Stimulated activated CD4-positive, alpha-beta T cell treated with anti-CD3 and anti-CD28 coated beads, Interleukin-4, amount 100 ng/mL, for 1 hour (primary cell): ENCODE measurements at places on chromosomes 3 and 15.
A peak's percentile ranks its signal among the peaks of the same experiment; 100 is the strongest.

- DNase-seq = no peak
Measured at GRCh38 chr3:71926262-71926600, 141.3 kb upstream of the PROK2 start.

- no peak for DNase-seq
Measured at GRCh38 chr3:37907906-37908305, 46.2 kb downstream of the CTDSPL start.

- DNase-seq = no peak
Measured at GRCh38 chr3:171311784-171312183, 148.4 kb downstream of the TNIK start.

DNA sequence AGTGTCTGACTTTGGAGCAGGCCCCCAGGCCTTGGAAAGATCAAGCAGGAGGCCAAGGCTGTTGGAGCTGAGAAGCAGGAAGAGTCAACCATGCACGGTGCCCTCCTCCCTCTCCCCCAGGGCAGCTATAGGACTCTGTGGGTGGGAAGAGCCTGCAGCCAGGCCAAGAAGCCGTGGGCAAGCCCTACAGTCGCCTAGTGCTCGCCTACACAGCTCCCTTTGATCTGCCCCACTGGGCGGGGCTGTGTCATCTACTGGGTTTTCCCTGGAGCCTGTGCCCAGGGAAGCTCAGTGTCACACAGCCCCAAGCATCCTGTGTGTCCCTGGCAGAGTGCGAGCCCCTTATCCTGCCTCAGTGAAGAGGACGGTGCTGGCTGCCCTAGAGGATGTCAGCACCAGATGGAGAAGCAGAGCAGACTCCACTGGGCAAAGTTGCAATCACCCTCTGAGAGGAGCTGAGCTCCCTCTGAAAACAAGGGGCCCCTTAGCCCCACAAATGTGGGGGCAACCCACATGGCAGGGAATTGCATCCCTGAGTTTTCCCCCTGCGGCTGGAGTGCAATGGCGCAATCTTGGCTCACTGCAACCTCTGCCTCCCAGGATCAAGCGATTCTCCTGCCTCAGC lies 72.2 kb downstream of the KLF13 start:
- no peak for DNase-seq

DNA sequence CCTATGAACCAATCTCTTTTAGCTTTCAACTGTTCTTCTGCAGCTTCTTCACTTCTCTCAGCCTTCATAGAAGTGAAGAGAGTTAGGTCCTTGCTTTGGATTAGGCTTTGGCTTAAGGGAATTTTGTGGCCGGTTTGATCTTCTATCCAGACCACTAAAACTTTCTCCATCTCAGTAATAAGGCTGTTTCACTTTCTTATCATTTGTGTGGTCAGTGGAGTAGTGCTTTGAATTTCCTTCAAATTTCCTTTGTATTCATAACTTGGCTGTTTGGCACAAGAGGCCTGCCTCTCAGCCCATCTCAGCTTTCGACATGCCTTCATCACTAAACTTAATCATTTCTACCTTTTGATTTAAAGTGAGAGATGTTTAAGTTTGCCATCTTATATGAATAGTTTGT lies 21.7 kb downstream of the DZIP1L start:
- no peak for DNase-seq

GRCh38 chr15:41691471-41691870 lies 31.3 kb downstream of the MGA start:
- no peak for DNase-seq

DNA sequence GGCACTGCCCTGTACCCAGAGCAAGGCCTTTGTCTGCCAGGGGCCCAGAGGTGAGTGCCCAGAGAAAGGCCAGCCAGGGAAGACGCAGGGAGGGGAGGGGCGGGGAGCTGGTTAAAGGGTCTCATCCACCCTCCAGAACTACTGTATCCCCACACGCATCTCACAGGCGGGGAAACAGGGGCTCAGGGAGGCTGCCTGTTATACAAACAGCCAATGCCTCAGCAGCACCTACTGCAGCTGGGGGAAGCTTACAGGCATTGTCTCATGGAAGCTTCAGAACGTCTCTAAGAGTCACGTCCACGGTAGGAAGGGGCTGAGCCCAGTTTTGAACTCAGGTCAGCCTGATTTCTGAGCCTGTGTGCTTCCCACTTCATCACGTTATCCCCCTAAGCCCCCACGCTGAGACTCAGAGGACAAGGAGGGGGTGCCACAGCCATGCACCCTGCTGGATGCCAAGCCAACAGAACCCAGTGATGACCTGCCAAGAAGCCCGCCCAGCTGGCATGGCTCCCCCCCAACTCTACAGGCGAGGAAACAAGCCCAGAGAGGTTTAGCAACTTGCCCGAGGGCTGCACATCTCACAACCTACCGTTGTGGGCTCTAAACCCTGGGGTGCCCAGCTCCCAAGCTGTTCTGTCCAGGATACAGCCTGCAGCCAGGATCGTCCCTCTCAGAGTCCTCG lies 54.5 kb downstream of the IQSEC1 start:
- no peak for DNase-seq

- no peak for DNase-seq
Measured at GRCh38 chr15:66733976-66734375, 31.9 kb downstream of the SMAD6 start.

DNA sequence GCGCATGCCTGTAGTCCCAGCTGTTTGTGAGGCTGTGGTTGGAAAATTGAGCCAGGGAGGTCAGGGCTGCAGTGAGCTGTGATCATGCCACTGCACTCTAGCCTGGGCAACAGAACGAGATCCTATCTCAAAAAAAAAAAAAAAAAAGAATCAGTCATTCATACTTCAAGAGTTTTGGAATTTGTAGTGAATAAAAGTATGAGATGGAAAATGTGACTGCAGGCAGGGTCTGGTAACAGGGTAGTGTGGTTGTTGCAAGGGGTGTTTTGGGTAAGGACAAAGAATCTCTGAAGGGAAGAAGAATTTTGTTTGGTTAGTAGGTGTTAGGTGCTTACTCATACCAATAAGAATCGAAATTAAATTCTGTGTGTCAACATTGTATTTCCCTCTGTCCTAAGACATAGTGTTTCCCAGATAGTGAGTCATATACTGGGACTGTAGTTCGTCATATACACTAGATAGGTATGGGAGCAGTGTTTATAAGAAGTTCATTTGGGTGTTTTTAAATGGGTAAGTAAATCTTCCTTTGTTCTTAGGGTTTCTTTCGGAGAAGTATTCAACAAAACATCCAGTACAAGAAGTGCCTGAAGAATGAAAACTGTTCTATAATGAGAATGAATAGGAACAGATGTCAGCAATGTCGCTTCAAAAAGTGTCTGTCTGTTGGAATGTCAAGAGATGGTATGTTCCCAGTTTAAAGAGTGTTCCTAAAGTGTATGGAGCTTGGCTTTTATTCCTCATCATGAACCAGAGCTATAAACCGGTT lies 14.2 kb downstream of the NR1D2 start:
- no peak for DNase-seq

GRCh38 chr3:125662675-125663074 lies 67.4 kb upstream of the OSBPL11 start:
- DNase-seq = no peak

- no peak for DNase-seq
Measured at GRCh38 chr3:183400352-183400751, 28.1 kb downstream of the MCF2L2 start.

DNA sequence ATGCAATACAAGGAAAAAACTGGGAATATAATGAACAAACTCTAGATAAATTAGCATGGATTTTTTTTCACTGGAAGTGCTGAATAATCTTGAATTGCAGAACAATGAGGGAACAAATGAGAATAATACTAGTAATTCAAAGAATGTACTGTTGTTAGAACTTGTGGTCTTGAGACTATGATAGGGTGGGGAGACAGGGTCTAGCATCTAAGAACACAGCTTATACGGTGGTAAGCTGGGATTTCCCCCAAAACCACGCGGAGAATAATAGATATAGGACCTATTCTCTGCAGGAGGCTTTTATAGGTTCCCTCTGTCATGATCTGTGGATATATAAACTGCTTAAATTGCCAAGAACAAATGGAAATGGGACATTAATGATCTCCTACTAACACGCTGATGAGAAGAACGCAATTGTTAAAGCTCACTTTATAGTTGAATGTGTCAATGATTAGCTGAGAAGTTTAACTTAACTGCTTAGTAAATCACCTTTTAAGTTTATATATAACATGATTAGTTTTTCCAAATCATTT lies 692.3 kb downstream of the ZPLD1 start:
- no peak for DNase-seq

GRCh38 chr3:184777566-184778356 lies 34.2 kb upstream of the VPS8 start:
- DNase-seq = peak; percentile 78

- DNase-seq = no peak
Measured at GRCh38 chr3:10370429-10370828, 49.5 kb upstream of the SEC13 start.

DNA sequence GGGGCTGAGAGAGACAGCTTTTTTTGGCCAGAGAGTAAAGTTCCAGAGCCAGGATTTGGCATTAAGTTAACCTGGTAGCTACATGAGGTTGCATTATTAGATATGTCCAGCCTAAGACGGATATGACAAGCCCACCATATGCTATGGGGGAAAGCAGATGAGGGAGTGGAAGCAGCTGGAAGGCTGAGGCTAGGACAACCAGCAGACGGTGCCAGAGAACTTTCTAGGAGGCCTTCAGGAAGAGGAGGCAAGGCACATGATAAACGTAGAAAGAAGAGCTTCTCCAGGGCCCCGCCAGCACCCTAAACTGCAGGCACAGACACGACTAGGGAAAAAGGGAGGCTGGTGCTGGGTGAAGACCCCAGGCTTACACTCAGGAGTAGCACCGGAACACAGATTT lies 87.0 kb downstream of the CTNNB1 start:
- DNase-seq = no peak

GRCh38 chr3:126434264-126434590 lies 39.5 kb downstream of the CFAP100 start:
- no peak for DNase-seq

GRCh38 chr3:63328365-63328764 lies 50.3 kb downstream of the SYNPR start:
- no peak for DNase-seq

GRCh38 chr15:98648654-98649471 lies 524 bp downstream of the IGF1R start:
- peak; percentile 54 for DNase-seq

DNA sequence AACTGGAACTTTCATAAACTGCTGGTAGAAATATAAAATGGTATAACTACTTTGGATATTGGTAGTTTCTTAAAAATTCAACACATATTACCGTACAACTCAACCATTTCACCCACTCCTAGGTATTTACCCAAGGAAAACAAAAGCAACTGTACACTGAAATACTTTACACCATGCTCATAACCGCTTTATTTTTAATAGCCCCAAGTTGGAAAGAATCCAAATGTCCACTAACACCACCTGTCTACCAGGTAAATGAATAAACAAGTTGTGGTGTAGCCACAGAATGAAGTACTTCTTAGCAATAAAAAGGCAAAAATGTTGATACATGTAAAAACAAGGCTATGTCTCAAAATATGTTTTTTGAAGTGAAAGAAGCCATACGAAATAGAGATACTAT lies 215.9 kb upstream of the PEX5L start:
- no peak for DNase-seq

- DNase-seq = no peak
Measured at GRCh38 chr3:122890077-122890719, 95.3 kb downstream of the SLC49A4 start.

GRCh38 chr15:65792988-65793817 lies 1.1 kb upstream of the DENND4A start:
- DNase-seq = no peak

DNA sequence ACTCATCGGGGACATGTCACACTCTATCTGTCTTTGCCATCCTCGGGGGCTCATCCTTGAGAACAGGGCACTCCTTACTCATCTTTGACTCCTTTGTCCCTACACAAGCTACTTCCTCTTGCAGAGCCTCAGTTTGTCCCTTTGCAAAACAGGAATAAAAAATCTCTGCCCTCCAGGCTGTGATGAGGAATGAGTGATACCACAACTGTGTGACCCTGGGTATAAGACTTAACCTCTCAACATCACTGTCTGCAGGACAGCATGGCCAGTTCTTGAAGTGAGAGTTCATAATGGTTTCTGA lies 48.5 kb downstream of the IQSEC1 start:
- DNase-seq = no peak

DNA sequence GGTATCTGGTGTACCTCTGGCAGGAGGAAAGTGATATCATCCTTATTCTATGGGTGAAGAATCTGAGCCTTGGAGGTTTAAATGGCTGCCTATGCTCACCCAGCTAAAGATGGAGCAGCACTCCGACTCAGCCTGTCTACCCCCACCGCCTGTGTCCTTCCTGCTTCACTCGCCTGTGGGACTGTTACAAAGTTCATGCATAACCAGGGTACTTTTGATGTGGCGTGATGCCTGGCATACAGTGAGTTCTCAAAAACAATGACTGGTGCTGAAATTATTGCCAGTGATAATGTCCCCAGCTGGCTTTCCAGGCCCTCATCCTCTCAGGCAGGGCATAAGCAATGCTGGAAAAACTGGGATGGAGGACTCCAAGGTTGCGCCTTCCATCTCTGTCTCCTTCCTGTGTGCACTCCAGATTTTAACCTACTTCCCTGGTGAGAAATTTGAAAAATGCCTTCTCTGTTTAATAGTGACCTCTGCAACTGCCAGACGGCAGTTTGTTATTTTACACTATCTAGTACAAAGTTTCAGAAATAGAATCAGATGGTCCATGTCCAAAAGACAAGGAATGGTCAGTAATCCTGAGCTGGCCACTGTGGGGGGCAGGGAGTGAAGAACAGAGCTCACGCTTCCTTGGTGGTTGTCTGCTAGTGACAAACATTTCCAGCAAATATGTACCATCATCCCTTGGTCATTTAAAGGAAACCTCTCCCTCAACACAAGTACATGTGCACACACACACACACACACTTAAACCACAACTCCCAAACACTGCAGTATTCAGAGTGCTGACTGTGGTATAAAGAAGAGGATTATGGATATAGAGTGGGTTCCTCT lies 86.5 kb upstream of the NMNAT3 start:
- DNase-seq = no peak

- no peak for DNase-seq
Measured at GRCh38 chr3:42119561-42120355, 28.6 kb downstream of the TRAK1 start.

- no peak for DNase-seq
Measured at GRCh38 chr15:35450492-35450891, 95.5 kb downstream of the DPH6 start.

- DNase-seq = no peak
Measured at GRCh38 chr3:4939276-4939675, 40.0 kb upstream of the BHLHE40 start.

DNA sequence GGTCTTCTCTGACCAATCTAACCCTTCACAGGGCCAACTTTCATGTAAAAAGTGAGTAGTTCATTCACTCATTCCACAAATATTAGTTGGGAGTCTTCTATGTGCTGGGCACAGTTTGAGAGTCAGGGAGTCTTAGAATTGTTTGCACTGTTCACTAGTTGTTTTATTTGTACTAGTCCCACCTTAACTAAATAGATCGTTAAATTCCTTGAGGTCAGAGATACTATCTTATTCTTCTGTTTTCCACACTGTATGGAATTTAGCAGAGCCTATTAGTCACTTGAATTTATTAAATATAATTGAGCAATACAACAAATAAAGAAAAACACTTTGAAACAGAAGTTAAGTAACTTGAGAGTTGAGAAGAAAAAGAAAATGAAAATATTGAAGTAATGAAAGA lies 40.8 kb upstream of the SPTSSB start:
- no peak for DNase-seq
